ENCODE measurements at places on chromosomes 5 and 9.

DNA sequence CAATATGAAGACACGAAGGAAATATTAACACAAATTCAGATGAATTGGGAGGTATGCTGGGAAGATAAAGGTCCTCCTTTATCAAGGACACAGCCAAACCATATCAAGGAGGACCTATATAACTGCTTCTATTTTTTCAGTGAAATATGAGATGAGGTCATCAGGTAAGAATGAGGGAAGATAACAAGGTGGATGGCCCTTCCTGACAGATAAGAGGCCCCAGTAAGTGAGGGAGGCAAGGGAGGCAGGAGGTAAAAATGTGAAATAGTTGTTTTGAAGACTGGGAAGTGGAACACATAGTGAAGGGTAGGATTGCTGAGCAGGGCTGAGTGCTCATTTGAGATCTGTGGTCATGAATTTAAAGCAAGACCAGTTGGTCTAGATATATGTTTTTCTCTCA lies 60.0 kb upstream of the FOXE1 start:
- no peak for DNase-seq

DNA sequence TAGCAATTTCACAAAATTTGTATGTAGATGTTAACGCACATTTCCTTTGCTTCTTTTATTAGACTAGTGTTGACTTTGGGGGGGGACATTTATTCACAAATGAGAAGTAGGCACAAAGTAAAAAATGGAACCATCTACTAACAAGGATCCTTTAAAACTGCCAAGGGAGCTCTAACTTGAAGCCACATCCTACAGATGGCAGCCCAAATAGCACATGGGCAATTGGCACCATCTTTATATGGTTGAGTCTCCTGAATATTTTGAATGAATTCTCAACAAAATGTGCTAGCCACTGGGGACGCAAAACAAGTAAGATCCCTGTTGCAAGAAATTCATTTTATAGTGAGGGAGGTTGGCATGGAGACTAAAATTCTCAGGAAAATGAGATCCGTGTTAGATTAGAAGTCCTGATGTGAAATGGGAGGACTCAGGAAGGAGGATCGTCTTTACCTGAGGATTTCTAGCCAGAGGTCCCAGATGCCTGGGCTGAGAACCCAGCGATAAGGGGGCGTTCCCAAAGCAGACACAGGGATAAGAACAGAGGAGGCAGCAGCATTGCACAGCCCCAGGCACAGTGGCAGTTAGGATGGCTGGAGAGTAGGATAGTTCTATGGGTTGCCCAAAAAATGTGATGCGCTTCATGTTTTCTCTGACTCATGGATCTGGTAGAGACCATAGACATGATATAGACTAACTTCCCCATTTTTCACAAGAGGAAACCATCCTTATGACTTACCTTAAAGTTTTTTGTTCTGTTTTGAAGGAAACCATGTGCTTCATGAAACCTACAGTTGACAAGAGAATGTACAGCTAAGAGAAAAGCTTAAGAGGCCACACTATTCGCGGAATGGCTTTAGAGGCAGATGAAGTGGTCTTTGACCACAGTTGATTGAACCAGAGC lies 37.4 kb downstream of the C9orf152 start:
- no peak for DNase-seq

- no peak for DNase-seq
Measured at GRCh38 chr5:133889271-133889905, 79.0 kb downstream of the C5orf15 start.

DNA sequence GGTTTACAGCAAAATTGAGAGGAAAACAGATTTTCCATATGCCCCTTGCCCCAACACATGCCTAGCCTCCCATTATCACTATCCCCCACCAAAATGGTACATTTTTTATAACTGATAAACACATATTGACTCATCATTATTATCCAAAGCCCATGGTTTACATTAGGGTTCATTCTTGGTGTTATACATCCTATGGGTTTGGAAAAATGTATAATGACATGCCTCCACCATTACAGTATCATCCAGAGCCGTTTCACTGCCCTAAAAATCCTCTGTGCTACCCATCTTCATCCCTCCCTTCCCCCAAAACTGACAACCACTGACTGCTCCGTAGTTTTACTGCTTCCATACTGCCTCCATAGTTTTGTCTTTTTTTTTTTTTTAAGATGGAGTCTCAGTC lies 111.1 kb downstream of the ACTL7B start:
- no peak for DNase-seq

DNA sequence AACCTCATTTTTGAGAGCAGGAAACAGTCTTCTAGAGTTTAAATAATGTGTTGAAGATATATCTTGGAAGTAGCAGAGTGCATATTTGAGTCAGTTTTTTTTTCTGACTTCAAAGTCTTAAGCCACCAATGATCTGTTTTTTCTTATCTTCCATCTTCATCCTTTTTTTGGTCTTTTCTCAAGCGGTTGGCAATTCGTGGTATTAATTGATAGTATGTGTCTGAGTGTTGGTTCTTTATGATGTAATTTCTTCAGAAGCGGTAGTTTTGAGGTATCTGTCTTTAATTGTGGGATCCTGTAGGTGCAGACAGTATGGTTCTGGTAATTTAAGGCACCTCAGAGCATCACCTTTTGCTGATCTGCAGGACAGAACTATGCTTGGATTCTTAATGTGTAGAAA lies 3.9 kb downstream of the CSNK1G3 start:
- DNase-seq: no peak

- no peak for DNase-seq
Measured at GRCh38 chr5:168409591-168410458, 76.4 kb upstream of the RARS1 start.

Data from DMS 273 treated with DMSO at 0.1 percent for 48 hours (cell line).